Naive thymus-derived CD8-positive, alpha-beta T cell (primary cell): ENCODE measurements at places on chromosomes 7 and 10. TPM values are rescaled to one million over a fixed set of nuclear protein-coding genes. Genes with fewer than 3 reads are reported as not detected.

The POM121L12 gene
- total RNA-seq = not detected

The CCT6A gene
- total RNA-seq = 90.3 TPM

The EFCAB10 gene
- 0.42 TPM for total RNA-seq

The IFIT5 gene
- 22.0 TPM for total RNA-seq

The C10orf105 gene
- 0.25 TPM for total RNA-seq

The TAC1 gene
- not detected for total RNA-seq

The FAM237B gene
- total RNA-seq = not detected

The STEAP1B gene
- not detected for total RNA-seq

The LRIT1 gene
- not detected for total RNA-seq

The CARD11 gene
- 104 TPM for total RNA-seq

The OR13A1 gene
- total RNA-seq = 0.29 TPM

The PLAU gene
- total RNA-seq = 0.30 TPM

The ZNF25 gene
- 9.6 TPM for total RNA-seq

The NPFFR1 gene
- total RNA-seq = not detected

The PKD2L1 gene
- total RNA-seq = not detected

DNA sequence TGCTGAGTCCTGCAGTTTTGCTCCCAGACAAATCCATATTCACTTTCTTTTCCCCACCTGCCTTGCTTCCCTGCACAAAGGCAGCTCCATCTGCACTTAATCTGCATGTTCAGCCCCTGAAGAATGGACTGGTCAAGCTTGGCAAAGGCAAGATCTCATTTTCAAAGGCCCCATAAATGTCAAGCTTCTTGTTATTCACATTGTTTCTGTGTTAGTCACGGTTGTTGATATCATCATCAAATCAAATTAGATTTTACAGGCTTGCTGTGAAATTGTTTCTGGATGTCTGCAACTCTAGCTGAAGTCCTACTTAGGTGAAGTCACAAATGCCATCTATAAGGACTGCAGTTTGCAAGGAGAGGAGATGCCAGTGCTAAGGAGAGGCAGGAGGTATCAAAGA lies 91.0 kb downstream of the GPAM start:
- no peak for DNase-seq

- DNase-seq = no peak
Observed at GRCh38 chr7:2459674-2460073, 16.5 kb downstream of the GRIFIN start.

DNA sequence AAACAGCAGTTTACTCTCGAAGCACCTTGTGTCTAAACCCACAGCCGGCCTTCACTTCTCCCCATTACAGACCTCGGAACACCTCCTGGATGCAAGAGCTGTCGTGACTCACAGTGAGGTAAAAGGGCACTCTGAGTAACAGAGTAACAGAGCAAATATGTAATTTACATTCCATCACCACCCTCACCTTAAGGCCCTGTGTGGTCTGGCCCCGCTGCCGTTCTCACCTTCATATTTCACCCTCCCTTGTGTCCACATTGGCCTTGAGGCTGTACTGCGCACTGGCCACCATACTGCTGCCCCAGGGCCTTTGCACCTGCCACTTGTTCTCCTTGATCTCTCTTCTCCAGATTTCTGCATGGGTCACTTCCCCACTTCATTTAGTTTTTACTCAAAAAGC lies 12.6 kb downstream of the FFAR4 start:
- DNase-seq = no peak

- DNase-seq = no peak
Observed at GRCh38 chr10:97171001-97171400, 14.8 kb downstream of the SLIT1 start.

GRCh38 chr10:35208949-35209613 lies 82.4 kb downstream of the CREM start:
- DNase-seq = no peak

DNA sequence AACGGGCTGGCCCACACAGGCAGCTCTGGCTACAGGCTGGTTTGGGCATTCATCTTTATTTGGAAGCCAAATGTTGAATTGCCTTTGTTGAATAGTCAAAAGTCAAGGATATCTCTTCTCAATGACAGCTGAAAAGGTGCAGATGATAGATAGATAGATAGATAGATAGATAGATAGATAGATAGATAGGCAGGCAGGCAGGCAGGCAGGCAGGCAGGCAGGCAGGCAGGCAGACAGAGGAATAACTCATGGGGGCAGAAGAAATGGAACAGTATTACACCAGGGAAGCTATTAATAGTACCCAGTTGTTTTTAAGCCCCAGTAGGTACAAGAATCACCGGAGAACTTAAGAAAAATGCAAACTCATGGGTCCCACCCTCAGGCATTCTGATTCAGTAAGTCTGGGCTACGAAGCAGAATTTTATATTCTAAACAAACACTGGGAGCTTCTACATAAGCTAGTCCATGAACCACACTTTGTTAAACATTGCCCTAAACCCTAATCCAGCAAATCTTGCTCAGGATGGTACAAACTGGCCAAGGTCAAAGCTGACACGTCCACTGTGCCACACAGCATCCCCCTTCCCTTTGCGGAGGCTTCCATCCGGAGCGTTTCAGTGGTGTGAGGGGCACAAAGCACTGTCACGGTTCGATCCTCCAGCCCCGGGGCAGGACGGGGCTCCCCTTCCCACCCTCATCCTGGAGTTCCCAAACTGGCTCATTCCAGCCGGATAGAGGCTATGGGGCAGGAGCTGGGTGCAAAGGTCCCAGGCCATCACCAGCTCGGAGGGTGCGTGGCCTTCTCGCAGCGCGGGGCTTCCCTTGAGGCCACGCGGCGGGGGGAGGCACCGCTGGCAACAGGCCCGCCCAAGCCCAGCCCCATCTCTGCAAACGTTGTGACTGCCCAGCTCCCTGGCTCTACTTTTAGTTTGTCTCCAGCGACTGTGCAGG lies 6.7 kb downstream of the PRKAG2 start:
- DNase-seq = no peak

DNA sequence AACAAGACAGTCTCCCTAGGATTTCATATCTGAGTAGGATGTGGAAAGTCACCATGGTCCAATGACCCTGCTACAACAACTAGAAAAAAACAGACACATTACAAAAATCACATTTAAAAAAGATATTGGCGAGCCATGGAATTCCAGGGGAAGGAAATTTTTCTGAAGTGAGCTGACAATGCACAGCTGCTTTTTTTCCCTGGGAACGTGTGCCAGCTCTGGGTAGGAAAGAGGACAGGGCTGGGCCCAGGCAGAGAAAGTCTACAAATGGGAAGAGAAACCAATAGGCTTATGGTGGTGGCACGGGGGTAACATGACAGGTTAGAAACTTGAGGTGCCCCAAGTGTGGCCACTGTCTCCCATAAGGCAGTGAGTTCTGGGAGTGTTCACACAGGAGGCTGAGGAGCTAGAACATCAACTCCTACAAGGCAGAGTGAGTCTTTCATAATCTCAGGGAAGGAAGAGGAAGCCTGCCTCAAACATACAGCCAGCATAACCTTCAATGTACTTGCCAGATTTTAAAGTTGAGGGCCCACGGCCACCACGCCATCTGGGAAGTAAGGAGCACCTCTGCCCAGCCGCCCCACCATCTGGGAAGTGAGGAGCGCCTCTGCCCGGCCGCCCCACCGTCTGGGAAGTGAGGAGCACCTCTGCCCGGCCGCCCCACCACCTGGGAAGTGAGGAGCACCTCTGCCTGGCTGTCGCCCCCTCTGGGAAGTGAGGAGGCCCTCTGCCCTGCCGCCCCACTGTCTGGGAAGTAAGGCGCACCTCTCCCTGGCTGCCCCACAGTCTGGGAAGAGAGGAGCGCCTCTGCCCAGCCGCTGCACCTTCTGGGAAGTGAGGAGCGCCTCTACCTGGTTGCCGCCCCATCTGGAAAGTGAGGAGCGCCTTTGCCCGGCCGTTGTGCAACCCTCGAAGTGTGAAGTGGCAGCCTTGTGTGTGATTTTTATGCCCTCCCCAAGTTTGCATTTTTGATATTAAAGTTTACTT lies 5.9 kb downstream of the FBXL13 start:
- no peak for DNase-seq

- no peak for DNase-seq
Observed at GRCh38 chr10:28600056-28600455, 67.1 kb downstream of the WAC start.

GRCh38 chr7:66170309-66171231 lies 34.6 kb upstream of the TPST1 start:
- no peak for DNase-seq

GRCh38 chr10:74417397-74417796 lies 266.4 kb downstream of the ADK start:
- DNase-seq = no peak

DNA sequence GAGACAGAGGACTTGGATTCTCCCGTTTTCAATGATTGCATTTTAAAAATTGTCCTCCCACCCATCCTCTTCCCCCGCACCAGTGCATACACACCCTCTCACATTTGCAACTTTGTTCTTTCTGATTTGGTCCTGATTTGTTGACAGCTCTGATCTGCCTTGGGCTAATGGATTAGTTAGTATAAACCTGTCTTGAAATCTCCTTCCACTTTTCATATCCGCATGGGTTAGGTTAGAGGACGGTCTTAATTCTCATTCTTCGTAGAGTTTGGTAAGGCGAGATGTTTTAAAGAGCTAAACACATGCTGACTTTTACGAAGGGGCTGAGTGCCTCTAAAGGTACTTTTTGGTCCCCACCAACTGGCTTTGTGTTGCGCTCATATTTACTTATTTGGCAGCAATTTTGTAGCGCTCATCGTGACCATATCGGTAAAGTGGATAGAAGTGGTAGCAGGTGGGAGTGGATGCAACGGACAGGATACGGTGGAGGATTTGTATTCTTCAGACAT lies 1.1 kb downstream of the AHR start:
- no peak for DNase-seq

GRCh38 chr10:117074621-117075020 lies 63.4 kb downstream of the VAX1 start:
- no peak for DNase-seq

DNA sequence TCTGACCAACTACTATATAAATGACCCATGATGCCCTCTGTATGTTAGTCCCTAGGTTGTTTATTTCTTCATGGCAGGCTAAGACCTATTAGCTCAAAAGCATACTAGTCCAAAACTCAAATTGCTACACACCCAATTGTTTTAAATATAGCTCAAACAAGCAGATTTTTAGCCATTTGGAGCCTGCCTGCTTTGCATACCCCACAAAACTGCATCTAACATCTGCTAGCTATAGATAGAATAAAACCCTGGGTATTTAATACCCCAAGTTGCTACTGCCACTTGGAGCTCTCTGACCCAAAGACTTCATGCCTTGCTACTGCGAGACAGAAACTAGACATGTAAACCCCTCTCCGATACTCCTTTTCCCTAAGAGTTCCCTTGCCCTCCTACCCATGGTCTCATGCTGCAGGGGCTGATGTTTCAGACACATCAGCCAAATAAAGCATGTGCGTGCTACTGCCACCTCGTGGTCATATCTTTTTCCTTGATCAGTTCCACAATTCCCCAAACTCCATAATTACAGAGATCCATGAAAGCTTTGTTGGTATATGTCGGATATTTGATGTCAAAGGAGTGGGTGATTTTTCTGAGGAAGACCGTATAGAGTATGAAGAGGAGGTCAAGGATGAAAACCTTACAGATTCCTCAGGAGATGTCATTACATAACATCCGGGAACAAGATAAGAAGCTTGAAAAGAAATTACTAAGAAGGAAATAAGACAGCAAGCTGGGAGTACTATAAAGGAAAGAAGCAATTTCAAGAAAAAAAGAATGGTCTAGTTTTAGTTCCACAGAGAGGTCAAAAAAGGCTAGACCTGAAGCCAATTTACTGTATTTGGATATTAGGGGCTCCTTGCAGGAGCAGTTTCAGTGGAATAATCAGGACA lies 386.6 kb downstream of the SH2D4B start:
- DNase-seq = peak; percentile 21

- no peak for DNase-seq
Observed at GRCh38 chr7:99772565-99772964, 11.4 kb downstream of the CYP3A4 start.

- no peak for DNase-seq
Observed at GRCh38 chr10:15672469-15672868, 47.3 kb downstream of the ITGA8 start.

DNA sequence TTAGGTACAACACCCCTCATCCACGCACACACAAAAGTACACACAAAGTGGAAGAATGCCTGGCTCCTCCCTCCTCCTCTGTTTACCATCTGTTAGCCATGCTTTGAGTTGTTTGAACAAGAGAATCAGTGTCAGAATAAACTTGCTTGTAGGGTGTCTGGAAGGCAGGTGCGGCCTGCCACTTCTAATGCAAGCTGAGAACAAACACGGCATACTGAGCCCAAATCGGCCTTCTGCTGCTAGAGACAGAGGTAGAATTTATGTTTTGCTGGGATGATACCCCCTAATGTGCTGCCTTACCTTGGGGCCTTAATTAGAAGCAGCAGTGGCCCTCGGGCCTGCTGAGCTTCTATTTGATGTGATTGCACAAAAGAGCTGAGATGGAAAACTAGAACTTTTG lies 24.9 kb upstream of the FAM180A start:
- DNase-seq = no peak

- DNase-seq = no peak
Observed at GRCh38 chr7:119664601-119665000, 608.4 kb upstream of the KCND2 start.
